ENCODE measurements at places on chromosomes 13 and 19.

GRCh38 chr19:23946569-23946968 is 31.9 kb downstream of the ZNF726 start:
- no peak for DNase-seq

GRCh38 chr13:21738630-21739029 is 67.8 kb downstream of the FGF9 start:
- no peak for DNase-seq

DNA sequence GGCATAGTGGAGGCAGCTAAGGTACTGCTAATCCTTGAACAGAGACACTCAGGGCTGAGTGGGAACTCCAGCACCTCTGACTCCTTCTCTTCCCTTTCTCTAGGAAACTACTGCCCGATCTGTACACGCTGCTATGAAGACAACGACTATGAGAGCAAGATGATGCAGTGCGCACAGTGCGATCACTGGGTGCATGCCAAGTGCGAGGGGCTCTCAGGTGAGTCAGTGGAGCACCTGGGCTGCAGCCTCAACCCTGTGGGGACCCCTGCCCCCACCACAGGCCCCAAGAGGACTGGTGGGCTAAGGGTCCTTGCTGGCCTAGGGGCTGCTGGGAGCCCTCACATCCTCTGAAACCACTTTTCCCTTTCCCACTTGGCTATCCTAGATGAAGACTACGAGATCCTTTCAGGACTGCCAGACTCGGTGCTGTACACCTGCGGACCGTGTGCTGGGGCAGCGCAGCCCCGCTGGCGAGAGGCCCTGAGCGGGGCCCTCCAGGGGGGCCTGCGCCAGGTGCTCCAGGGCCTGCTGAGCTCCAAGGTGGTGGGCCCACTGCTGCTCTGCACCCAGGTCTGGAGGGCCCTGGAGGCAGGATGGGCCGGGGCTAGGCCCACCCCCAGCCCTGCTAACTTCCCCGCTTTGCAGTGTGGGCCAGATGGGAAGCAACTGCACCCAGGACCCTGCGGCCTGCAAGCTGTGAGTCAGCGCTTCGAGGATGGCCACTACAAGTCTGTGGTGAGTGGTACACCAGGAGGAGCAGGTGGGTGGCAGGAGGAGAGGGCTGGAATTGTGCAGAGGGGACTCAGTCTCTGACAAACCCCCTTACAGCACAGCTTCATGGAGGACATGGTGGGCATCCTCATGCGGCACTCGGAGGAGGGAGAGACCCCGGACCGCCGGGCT is 9.5 kb downstream of the KMT2B start:
- DNase-seq, result no peak

- no peak for DNase-seq
Measured at GRCh38 chr13:27965740-27966640, 3.1 kb downstream of the CDX2 start.

DNA sequence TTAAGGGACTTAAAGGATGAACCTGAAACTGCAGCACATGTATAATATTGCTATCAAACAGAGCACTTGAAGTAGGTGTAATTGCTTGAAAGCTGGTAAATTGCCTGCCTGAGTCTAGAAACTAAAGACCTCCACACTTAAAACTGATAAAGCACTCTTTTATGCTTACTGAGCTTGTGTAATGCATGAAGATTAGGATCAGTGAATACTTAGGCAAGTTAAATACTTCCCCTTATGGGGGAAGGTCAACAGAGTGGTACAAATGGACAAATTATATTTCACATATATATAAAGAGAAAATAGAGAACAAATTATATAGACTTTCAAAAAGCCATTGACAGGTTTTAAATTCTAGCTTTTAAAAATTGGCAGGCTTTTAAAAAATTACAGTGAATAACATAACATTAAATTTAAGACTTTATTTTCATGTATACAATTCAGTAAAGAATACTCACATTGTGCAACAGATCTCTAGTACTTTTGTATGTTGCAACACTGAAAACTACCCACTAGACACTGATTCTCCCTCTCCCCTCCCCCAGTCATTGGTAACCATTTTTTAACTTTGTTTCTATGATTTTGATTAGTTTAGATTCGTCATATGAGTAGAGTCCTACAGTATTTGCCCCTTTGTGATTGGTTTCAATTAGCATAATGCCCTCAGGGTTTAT is 23.9 kb downstream of the PIBF1 start:
- no peak for DNase-seq
